Dermis microvascular lymphatic vessel endothelial cell (primary cell): ENCODE measurements at places on chromosomes 7 and 10. TPM values are rescaled to one million over a fixed set of nuclear protein-coding genes. Genes with fewer than 3 reads are reported as not detected.
A peak's percentile ranks its signal among the peaks of the same experiment; 100 is the strongest.

TRPV6 gene
- total RNA-seq, result not detected in 2 replicates

DNA sequence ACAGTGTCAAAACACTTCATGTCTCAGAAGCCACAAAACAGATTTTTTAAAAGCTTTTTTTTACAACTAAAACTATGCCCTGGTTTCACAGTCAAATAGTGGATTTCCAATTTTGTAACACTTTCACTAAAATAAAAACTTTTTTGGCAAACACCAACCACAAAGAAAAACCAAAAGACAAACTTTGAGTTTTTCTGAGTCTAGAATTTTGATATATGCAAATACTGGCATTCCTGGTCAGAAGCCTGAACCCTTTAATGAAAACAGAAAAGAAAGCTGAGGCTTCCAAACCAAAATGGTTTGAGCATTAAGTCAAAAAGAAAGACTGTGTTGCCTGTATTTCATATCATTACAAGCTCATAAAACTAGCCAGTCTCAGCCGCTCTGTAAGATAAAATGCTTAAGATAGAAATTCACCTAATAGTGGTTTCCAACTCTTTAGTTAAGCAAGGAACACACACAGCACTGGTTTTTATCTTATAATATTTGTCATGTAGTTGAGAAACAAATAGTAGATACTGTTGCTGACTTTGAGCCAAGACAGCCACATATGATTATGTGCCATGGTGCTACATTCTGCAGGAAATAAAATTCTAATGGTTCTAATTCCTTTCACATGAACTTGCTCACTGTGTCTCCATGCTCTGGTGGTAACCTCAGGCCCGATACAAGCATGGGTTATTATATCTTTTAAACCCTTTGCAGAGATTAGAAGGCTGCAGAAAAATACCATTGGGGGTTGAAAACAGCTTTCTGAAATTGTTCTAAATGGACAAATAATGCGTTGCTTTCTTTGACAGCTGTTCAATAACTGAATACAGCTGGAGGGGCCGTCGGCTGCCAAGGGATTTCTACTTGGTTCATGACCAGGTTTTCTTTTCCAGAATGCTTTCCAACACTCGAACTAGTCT, 49.4 kb downstream of the FAM171A1 start:
- DNase-seq, result no peak

- DNase-seq, result no peak
Measured at GRCh38 chr7:138606236-138606635, 94.9 kb downstream of the SVOPL start.

GRCh38 chr7:14690075-14690474, 212.5 kb downstream of the DGKB start:
- no peak for DNase-seq

DNA sequence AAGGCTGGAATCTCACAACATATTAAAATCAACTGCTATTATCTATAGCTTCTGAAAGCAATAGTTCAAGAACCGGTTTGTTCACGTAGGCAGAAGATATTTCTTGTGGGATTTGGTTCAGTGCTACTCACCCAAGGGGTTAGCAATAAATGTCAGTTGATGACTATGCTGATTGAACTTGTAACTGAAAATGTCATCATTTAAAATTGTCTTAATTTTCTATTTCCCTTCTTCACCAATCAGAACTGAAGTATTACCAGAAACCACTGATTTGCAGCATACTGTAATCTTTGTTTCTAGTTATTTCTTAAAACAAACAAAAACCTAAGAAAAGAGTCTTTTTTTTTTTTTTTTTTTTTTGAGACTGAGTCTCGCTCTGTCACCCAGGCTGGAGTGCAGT, 46.1 kb downstream of the CPEB3 start:
- no peak for DNase-seq

CASTOR2 gene
- 10.5 and 14.7 TPM in 2 replicates for total RNA-seq

- DNase-seq, result no peak
Measured at GRCh38 chr10:8112230-8112905, 57.9 kb downstream of the GATA3 start.

DNA sequence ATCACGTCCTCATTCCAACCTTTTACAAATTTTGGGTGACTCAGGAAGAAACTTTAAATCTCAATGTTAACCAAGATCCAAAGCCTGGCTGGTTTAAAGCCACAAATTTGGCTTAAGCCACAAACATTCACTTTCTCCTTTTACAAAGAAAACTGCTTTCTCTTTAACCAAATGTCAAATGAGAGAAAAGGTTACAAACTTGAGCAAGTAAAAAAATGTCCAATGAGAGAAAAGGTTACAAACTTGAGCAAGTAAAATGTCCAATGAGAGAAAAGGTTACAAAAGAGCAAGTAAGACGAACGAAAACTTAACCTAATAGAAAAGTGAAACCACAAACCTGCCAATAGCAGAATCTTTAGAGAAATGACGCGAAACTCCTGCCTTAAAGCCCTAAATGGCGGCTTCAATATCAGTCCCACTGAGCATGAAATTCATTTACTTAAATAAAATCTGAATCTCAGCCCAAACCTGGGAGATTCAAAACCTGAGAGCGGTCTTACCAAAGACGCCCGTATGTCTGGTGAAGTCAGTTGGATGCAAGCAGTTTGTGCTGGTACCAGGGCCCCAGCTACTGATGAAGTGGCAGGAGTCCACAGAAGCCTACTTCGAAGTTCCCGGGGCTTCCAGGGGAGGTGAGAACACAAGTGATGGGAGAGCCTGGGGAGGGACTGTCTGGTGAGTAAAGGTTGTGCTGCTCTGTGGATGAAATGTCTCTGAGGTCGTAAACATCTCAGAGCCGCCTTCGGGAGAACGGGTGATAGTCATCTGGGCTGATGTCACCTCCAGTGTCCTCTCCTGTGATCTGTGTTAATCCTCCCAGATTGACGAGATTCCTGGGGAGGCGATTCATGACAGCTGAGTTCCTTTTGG, 74.6 kb downstream of the PAXIP1 start:
- DNase-seq, result peak; percentile 95

- no peak for DNase-seq
Measured at GRCh38 chr7:27999829-28000228, 180.8 kb downstream of the JAZF1 start.

PHF14 gene
- total RNA-seq, result 22.6 and 24.3 TPM in 2 replicates

CFAP46 gene
- total RNA-seq, result 0.76 and 1.2 TPM in 2 replicates

HOXA11 gene
- 0.13 TPM in 2 replicates for total RNA-seq

GRCh38 chr10:116720241-116720643, 22.1 kb downstream of the HSPA12A start:
- no peak for DNase-seq

CPA2 gene
- not detected in 2 replicates for total RNA-seq

DNA sequence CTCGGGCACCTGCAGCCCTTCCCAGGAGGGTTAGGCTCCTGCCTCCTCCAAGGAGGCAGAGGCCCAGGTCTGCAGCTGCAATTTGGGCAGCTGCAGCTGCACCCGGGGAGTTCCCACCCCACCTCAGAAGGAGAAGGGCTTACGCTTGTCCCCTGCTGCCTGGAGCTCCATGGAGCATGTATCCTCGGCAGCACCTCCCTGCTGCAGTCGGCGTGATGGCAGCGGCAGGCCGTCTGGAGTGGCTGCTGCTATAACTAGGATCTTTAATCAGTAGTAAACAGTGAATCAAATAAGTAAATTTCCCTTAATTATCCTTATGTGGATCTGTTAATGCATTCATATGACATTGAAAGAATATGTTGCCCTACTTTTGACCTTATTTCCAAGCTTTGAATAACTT, 167.0 kb downstream of the PON1 start:
- DNase-seq, result no peak

CLIP2 gene
- total RNA-seq, result 28.8 and 31.5 TPM in 2 replicates

- DNase-seq, result no peak
Measured at GRCh38 chr7:111718886-111719285, 156.6 kb upstream of the IMMP2L start.

- DNase-seq, result no peak
Measured at GRCh38 chr7:132560825-132561529, 15.3 kb downstream of the PLXNA4 start.

CHRM2 gene
- total RNA-seq, result not detected in 2 replicates

- DNase-seq, result no peak
Measured at GRCh38 chr10:64419461-64419860, 898.3 kb downstream of the REEP3 start.

DNA sequence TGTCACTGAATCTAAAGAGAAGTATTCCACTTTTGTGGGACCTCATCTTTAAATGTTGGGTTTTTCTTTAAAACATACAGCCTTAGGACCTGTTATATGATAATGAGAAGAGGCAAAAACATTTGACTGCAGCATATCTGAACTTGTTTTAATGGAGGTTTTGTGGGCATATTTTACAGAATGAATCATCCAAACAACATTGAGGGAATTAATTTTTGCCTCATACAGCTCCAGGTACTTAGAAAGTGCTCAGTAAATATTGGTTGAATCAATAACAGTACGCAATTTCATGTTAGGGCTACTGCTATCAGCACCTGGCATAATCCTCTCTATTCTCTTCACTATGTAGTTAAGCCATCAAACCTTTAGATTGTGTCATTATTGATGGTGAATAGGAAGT, 115.9 kb downstream of the MALRD1 start:
- no peak for DNase-seq

DNA sequence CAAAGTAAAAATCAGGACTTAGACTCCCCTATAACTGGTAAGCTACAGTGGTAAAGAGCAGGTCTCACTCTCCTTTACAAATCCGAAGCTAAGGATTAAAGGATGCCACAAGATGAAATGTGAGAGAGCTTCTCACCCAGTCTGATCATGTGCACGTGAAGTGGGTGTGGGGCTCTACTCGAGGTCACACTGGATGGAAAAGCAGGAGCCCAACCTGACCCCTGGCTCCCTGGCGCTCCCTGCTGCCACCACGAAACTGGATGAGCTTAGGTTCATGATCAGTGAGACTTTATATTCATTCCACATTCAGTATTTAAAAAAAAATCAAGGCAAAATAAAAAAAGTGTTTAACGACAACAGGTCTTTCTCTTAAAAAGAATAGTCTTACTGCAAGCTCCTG, 21.7 kb upstream of the FOXI2 start:
- DNase-seq, result no peak

- no peak for DNase-seq
Measured at GRCh38 chr7:75690121-75690523, 48.6 kb downstream of the HIP1 start.

DNA sequence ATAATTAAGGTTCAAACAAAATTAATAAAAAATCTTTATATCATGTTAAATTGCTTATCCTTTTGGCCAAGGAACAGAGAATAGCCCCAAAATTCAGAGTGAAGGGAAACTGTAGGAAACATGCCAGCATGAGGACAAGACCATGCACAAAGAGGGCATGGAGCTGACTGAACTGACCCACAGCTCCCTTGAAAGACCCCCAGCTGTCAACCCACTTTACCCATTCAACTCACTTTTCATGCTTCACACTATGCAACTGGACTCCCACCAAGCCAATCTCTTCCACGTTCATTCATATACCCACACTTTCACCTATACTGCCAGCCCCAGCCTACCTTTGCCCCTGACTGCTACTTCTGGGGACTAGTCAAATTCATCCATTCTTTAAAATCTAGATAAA, 10.2 kb downstream of the FBXW4 start:
- DNase-seq, result no peak

GRCh38 chr7:91299952-91300775, 35.9 kb downstream of the FZD1 start:
- DNase-seq, result no peak

SKAP2 gene
- 9.5 and 11.9 TPM in 2 replicates for total RNA-seq
